ENCODE measurements at places on chromosomes 11 and 22.
A peak's percentile ranks its signal among the peaks of the same experiment; 100 is the strongest.

DNA sequence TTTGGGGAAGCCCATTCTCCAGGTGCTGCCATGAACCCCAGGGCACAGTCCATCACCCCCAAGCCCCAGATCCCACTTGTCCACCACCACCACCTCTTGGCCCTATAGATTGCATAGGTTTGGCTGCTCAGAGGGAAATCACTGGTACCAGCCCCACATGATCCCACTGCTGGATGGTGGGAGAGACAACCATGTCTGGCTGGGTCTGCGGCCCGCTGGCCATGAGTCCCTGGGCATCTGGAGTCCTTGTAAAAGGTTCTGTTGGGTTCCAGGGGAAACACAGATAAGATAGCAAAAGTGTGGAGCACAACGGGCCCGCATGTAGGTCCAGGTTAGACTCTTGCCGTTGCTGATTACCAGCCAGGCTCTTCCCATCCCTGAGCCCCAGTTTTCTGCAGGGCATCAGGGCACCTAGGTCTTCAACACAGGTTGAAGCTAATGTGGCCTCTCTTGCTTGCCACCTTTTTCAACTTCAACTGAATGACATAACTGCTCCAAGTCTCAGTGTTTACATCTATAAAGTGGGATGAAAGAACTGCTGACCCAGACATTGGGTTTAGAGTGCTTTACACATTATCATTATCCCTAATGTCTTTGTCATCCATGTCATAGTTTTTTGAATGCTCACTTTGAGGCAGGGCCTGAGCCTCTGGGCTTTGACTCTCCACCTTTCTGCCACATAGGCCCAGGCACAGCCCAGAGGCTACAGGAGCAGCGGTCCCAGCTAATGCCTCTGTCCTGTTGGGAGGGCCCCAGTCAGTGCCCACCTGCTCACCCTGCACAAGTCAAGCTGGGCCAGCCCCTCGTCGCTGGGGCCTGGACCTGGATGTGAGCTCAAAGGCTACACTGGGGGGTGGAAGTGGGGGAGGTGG is 1.0 kb upstream of the TANGO2 start:
- no peak for DNase-seq

DNA sequence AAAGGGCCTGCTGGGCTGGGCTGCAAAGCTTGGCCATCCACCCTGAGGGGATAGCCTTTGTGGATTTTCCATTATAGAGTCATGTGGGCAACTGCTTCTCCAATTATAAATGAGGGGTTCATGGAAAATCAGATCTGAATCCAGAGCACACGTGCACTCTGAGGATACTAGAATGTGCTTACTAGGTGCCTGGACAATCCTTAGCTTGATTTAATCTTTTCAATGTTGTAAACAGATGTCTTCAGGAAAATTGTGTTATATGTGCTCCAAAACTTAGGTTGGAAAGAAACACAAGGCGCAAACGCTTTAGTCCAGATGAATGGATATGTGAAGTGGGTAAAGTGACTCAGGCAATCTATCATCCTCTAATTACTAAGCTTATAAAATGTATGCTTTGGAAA is 92.0 kb downstream of the SLC17A6 start:
- DNase-seq = no peak

- no peak for DNase-seq
Measured at GRCh38 chr11:125740617-125741016, 5.5 kb upstream of the PATE1 start.

- DNase-seq = no peak
Measured at GRCh38 chr11:287821-288477, 977 bp upstream of the PGGHG start.

DNA sequence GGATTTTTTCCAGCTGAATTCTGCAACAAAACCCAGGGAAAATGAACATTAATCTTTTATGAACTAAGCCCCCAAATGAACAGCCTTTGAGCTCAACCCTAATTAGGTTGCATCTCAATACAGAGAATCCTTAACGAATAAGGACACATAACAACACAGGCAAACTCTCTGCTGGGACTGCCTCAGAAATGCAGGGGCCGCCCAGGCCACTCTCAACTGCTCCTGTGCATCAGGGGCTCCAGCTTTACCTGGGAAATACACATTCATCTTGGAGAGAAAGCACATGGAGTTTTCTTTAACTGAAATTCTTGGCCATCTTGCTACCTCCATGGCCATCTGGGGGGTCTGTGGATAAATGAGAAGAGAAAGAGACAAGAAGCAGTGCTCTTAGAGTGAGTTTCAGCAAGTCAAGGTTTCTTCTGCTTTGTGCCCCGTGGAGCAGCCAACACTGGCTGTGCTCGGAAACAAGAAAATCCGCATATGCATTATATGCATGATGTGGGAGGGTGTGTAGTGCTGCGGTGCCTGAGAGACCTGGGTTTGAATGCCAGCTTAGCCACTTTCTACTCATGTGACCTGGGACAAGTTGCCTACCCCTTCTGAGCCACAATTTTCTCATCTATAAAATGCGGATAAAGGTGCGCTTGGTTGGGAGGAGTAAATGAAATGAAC is 81.9 kb upstream of the RCN1 start:
- no peak for DNase-seq

GRCh38 chr11:63564056-63564774 is 1.0 kb upstream of the PLAAT2 start:
- DNase-seq = no peak

DNA sequence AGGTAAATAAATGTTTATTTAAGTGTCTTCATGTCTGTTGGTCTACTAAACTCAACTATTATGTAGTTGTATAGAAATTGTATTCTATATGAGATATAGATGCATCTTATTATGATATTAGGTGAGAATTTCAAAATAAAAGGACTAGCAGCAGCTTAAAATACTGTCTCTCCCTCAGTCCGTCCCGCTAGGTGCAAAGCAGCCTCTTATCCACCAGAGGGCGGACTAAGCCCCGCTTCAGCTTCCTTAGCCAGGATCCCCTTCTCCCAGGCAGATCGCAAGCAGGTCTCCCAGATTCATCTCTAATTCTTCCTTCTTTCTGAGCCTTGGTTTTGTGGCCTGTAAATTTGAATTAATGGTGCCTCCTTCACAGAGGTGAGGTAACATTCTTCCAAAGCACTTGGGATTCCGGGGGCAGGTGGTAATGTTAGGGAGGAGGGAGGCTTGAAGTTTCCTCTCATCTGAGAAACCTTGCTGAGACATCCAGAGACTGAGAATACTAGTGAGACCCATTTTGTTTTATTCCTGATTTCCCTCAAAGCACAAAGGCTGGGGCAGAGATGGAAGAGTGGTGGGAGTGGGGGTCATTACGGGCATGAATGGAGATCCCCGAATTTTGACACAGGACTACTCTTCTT is 13.5 kb upstream of the INSC start:
- DNase-seq = peak; percentile 11

GRCh38 chr11:61695917-61696316 is 15.7 kb downstream of the DAGLA start:
- no peak for DNase-seq

DNA sequence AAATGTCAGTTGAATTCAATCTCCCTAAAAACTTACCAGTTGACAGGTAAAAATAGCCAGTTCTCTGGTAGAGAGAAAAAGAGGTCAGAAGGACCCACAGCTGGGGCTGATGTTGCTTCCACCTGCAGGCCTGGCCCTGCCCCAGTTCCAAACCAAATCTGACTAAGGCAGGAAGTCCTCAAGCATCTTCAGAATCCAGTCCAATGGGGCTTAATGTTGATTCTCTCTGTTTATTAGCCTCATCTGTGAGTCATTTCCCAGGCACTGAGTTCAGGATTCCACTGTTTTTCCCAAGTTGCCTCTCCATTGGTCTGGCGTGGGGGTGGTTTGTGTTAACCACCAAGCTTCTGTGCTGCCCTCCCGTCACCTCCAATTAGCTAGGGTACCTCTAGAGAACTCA is 601.8 kb downstream of the INSC start:
- no peak for DNase-seq

GRCh38 chr11:106011481-106011880 is 10.6 kb downstream of the MSANTD4 start:
- DNase-seq = no peak

DNA sequence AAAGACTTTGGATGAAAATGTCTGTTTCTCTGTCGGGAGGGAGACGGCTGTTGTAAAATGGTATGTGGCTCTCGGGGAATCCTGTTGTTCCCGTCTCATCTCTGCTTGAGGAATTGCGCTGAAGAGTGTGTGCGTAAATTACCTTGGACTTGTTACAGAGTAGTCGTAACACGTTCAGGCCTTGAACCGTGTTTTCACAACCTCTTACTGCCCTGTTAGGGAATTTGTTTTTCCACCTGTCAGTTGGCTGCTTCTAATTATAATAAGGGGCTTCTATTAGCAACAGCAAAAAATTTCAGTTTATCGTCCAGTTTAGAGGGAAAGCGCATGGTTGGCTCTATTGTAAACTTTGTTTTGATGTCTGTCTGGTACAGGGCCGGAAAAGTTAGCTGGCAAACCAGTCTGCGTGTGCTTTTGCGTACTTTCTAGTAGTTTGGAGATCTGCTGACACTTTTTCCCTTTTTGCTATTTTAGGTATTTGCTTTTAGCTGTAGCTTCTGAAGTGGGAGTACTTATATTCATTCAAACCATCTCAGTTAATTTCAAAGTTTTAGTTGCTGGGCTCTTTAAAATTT is 1.5 kb downstream of the HIPK3 start:
- no peak for DNase-seq

DNA sequence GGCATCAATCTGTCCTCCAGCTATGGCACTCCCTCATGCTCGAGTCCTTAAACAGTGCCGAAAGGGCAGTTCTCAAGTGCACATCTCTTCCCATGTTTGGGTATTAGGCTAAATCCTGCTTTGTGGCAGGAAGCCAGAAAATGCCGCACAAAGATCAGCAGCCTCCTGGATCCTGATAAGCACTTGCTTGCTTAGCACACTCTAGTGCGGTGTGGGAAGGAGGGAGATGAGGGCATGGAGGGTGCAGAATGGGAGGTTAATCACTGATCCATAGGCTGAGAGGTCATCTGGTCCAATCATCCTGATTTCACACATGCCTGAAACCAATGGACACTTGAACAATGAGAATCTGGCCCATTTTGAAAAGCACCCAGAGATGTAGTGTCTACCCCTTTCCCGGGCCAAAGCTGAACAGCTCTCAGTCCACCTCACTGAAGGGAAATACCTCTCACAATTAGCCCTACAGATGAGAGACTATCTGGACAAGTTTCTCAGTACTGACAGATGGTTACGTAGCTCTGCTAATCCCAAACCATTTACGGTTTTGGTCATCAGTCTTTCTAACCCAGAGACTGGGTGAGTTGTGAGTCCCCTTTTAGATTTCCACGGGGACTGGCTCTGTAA is 29.8 kb upstream of the CHRM4 start:
- no peak for DNase-seq

Measured in pulmonary artery endothelial cell (primary cell).